ENCODE measurements at places on chromosomes 6 and 20.

GRCh38 chr6:36349240-36349639 is 12.6 kb upstream of the BNIP5 start:
- no peak for DNase-seq

DNA sequence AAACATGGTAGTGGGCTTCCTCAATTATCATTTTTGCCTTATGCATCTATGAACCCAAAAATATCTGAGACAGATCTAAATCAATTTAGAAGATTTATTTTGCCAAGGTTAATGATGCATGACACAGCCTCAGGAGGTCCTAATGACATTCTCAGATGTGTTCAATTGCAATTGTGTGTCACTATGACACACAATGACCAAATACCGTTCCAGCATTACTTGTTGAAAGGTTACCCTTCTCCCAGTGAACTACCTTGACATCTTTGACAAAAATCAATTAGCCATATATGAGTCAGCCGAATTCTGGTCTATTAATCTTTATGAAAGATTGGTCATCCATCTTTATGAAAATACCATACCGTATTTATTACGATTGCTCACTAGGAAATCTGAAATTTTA is 592.5 kb upstream of the GJE1 start:
- no peak for DNase-seq

GRCh38 chr6:145026267-145026679 is 709.0 kb downstream of the EPM2A start:
- DNase-seq, result no peak

DNA sequence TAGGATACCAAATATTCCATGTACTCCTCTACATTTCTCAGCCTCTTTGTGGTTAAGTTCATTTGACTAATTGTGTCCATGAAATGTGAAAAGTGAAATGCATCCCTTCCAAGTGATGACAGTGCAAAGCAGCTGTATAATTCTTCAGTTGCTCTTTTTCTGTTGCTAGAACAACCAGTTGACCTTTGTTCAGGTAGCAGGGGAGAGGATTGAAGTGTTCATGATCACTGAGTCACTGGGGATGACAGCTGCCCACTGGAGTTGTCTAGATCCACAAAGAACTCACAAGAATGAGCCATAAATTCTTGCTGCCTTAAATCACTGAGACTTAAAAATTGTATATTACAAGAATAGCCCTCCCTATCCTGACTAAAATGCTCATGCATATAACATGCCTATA is 254.6 kb downstream of the EPHA7 start:
- no peak for DNase-seq

DNA sequence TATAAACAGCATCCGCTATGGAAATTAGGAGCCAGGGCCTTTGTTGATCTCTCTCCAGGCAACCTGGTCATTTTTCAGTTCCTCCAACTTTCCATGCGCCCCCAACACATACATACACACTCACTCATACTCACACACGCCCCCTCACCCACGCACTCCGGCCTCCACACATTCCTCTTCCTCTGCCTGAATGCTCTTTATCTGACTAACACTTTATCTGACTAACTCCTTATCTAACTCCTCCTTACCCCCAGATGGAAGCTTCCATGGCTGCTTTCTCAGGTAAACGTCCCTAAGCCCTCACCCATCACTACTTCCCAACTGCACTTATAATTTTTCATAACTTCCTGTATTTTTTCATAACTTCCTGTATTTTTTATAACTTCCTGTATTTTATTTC is 17.4 kb downstream of the CASS4 start:
- DNase-seq, result no peak

DNA sequence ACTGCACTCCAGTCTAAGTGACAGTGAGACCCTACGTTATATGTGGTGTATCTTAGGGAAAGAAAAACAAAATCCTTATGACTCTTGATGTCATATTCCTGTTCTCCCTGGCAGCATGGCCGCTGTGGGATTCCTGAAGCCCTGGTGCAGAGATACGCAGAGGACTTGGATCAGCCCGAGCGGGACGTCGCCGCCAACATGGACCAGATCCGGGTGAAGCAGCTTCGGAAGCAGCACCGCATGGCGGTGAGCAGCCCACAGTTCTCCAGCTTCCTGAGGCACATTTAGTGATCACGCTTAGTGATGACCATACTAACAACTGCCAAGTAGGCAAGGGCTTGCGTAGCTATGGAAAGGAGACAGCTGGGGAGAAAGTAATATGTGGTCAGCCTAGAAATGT is 200.9 kb upstream of the UST start:
- DNase-seq, result no peak

DNA sequence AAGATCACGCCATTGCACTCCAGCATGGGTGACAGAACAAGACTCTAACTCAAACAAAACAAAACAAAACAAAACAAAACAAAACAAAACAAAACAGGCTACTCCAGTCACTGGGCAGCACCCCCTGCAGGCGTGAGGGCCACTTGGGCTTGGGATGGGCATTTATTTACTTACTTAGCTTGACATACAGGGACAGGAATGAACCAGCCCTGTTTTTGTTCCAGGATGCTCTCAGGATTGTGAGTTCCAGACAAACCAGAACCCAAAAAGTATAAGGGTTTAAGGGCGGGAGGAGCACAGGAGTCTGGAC is 4.0 kb upstream of the PTPN1 start:
- DNase-seq, result no peak

DNA sequence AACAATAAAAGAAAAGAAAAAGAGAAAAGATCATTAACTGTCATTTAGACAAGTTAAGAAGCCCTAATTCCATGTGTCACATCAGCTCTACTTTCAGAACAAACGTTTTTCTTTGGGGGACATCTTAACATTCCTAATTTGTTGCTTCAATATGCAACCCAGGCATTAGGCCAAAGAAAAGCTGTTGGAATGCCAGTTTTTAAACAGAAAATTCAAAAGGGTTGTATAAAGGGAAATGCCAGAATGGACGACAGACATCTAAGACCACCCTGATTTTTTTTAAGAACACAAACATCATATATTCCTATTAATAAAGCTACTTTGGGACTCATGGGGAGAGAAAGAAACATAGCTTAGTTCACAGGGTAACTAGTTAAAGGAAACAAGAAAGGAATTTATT is 315.0 kb downstream of the GMDS start:
- no peak for DNase-seq

DNA sequence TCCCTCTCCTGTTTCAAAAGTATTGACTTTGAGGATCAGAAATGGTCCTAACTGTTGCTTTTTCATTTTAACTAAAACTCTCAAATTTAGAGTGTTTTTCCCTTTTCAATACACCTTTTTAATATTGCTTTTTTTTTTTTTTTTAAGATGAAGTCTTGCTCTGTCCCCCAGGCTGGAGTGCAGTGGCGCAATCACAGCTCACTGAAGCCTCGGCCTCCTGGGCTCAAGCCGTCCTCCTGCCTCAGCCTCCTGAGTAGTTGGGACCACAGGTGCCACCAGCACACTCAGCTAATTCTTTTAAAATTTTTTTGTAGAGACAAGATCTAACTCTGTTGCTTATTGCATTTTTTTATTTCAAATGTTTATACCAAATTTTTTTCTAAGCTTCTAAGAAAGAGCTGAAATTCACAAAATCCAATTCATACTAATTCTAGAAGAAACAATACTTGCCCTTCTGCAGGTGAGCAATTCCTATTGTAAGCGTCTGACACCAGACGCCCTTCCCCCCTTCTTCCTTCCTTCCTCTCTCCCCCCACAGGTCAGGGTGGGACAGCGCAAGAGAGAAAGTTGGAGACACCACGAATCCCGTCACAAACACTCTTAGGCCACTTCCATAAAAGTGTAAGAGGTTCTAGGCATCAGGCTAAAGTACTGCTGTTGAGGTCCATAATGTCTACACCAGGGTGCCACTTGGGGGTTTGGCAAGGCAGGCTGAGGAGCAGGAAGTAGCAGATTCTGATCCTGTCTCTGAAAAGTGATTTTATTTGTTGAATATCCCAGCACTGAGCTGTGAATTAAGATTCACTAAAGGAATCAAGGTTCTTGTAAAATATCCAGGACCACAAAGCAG is 12.8 kb downstream of the DLL1 start:
- no peak for DNase-seq

DNA sequence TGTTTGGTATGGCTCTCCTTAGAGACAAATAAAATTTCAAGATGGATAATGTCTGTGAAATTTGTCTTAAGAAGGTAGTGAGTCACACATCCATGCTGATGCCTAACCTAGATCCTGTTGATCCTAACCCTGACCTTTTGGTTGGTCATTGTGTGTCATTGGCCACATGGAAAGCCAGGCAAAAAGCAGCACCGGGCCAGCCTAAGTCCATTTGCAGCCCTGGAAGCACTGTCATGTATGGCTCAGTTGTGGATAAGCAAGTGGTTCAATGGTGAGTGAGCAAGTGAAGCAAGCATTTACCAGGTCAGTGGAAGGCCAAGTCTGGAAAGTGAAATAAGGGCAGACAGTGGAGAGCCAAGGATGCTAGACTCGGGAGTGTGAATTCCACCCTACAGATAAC is 12.1 kb upstream of the XRN2 start:
- DNase-seq, result no peak

- DNase-seq, result no peak
Measured at GRCh38 chr20:57922706-57923105, 212.9 kb upstream of the PMEPA1 start.

- DNase-seq, result no peak
Measured at GRCh38 chr6:22928775-22929174, 359.4 kb downstream of the HDGFL1 start.

GRCh38 chr6:88365230-88365629 is 199.1 kb upstream of the CNR1 start:
- DNase-seq, result no peak

DNA sequence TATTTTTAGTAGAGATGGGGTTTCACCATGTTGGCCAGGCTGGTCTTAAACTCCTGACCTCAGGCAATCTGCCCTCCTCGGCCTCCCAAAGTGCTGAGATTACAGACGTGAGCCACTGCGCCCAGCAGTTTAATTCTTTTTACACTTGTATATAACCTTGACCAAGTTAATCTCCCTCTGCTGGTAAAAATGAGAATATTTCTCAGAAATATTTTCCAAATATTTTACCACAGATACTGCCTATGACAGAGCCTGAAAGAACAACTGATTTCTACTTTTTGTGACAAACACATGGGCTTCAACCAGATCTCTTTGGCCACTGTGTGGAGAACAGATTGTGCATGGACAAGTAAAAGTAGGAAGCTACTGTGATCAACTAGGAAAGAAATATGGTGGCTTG is 21.2 kb upstream of the NHSL1 start:
- no peak for DNase-seq

GRCh38 chr20:41366546-41367392 is at the start of gene EMILIN3:
TSS of gene EMILIN3 (minus strand) at chr20:41366818. CDS start at chr20:41366634, 184 bp downstream.
- no peak for DNase-seq

GRCh38 chr20:56943946-56944945 is 315.1 kb downstream of the TFAP2C start:
- DNase-seq, result no peak

GRCh38 chr6:12578097-12578496 is 138.5 kb upstream of the PHACTR1 start:
- DNase-seq, result no peak

- no peak for DNase-seq
Measured at GRCh38 chr6:78908621-78909020, 41.3 kb downstream of the IRAK1BP1 start.

- DNase-seq, result no peak
Measured at GRCh38 chr6:1870932-1871331, 261.2 kb downstream of the FOXC1 start.

GRCh38 chr6:95410168-95410567 is 167.2 kb upstream of the MANEA start:
- no peak for DNase-seq

GRCh38 chr6:111326563-111326962 is 156.5 kb downstream of the REV3L start:
- no peak for DNase-seq
